Stimulated activated CD4-positive, alpha-beta T cell treated with anti-CD3 and anti-CD28 coated beads, TNF-alpha, amount 100 ng/mL, for 4 hours (primary cell): ENCODE measurements at places on chromosomes 5 and 9.

DNA sequence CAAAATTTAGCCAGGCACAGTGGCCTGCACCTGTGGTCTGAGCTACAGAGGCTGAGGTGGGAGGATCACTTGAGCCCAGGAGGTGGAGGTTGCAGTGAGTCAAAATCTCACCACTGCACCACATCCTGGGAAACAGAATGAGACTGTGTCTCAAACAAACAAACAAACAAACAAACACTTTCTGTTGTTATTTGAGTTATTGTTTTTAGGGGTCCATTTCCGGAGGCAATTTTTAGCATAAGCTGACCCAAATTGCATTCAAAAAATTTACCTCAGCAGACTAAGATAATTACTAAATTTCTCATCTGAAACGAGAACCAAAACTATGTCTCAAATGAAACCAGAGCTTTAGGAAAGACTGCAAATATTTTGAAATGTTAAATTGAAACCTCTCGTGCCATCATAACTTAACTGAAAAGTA is 1485.1 kb downstream of the EFNA5 start:
- DNase-seq, result no peak

DNA sequence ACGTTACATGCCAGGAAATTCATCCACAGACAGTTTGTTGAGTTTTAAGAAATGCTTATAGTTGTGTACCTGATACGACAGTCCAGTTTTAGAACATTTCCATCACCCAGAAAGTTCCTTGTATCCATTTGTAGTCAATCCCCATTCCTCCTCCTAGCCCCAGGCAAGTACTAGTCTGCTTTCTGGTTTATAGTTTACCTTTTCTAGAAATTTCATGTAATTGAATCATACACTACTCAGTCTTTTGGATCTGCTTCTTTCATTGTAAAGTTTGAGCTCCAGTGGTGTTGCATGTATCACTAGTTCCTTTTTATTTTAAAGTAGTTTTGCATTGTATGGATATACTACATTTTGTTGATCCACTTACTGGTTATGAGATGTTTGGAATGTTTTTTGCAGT is 291.2 kb downstream of the AOPEP start:
- no peak for DNase-seq

- no peak for DNase-seq
Measured at GRCh38 chr9:135399000-135399649, 80.5 kb upstream of the PPP1R26 start.

GRCh38 chr5:76859591-76860247 is 9.9 kb downstream of the S100Z start:
- DNase-seq, result no peak

- DNase-seq, result no peak
Measured at GRCh38 chr5:96911139-96911538, 24.7 kb upstream of the LNPEP start.

GRCh38 chr5:140319833-140320232 is 16.9 kb upstream of the PFDN1 start:
- no peak for DNase-seq

GRCh38 chr5:150627731-150628545 is 12.5 kb upstream of the SYNPO start:
- DNase-seq, result no peak

DNA sequence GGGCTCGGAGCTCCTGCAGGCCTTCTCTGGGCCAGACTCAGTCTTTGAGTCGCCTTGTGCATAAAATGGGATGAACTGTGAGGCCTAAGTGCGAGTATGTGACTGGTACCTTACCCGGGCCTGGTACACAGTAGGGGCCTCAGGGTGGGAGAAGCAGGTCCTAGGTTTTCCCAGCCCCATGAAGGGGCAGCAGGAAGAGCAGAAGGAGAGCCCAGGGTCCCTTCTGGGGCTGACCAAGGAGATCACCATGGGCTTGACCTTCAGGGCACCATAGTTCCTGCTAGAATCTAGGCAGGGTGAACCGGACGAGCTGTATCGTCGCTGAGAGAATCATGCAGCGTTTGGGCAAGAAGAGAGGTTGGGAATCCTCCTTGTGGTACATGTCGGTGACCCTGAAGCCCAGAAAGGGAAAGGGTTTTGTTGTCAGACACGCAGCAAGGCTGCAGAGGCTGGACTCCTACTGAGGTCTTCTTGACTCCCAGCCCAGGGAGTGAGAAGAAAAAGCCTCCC is 373 bp upstream of the PHYKPL start:
- DNase-seq, result no peak

GRCh38 chr9:114172981-114173833 is 17.9 kb downstream of the COL27A1 start:
- no peak for DNase-seq

GRCh38 chr5:143664623-143665022 is 147.3 kb upstream of the HMHB1 start:
- no peak for DNase-seq

DNA sequence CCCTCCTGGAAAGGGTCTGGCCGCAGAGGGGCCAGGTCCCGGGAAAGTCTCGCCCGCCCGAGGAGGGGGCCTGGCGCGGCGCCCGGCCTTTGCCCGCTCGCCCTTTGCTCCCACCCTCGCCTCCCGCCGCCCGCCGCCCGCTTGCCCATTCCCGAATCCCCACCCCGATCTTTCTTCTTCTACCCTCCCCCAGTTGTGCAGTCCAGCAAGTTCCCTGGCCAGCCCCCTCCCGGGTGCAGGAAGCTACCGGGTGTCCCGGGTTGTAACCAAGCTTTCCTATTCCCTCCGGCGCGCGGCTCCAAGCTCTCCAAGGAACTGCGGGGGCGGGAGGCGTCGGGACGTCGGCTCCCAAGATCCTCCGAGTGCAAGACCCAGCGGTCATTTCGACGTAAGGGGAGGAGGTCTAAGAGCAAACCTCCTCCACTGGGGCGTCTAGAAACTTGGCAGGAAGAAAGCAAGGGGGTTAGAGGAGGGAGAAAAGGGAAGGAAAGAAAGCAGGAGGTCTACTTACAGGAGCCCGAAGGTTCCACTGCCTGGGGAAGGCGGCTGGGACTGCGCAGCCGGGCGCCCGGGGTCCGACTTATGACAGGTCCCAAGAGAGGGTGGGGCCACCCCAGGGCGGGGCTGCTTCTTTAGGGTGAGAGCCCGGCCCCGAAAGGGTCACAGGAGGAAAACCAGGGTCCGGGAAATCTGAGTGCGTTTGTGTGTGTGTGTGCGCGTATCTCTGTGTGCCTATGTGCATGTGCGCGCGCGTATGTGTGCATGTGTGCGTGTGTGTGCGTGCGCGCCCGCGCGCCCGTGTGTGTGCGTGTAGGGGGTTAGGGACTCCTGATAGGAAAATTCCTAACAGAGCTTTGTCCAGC is at the start of gene PTGR1:
PTGR1 (minus strand) TSS at position 556 of the 863 bp plus-strand sequence. CDS start 2,225 bp downstream, outside the sequence.
- no peak for DNase-seq
